ENCODE measurements at places on chromosomes 3 and 15.

DNA sequence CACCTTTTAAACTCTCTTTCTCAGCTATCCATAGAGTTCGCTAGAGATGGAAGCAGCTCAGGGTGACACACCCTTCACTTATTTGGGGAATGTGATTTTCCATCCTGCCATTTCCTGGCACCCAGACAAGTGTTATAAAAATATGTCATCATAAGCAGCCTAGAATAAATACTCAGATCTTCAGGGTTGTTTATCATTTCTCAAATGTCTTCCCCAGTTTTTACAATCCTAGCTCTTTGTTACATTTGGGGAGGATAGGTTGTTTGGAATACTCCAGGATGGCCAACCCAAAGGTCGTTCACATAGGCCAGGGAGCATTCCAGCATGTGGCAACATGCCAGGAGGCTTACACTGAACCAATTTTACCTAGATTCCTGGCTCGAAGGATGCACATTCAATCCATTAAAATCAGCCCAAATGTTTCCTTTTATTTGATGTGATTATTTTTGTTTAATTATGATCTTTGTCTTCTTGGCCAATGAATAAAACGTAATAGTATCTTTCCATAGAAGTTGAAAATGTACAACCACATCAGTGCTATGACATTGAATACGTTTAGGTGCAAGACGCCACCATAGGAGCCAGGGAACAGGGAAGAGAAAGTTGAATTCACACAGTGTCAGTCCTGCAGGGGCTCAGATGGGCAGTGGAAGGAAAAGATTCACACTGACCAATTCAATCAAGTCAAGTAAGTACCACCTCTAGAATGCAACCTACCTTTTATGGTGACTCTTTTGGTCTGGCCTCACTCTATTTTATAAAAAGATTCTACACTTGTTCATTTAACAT, 537.7 kb upstream of the MDFIC2 start:
- no peak for DNase-seq

DNA sequence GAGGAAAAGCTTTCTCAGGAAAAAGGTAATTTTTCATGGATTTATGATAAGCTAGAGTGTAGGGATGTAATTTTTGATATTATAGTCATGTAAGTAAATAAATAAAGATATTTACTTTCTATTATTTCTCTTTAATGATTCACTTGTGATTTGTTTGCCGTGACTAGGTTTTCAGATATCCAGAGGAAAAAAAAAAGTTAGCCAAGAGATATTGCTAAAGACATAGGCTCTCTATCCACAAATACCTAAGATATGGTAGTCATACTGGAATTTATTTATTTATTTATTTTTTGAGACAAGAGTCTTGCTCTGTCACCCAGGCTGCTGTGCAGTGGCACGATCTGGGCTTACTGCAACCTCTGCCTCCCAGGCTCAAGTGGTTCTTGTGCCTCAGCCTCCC, 59.9 kb downstream of the AP4E1 start:
- no peak for DNase-seq

DNA sequence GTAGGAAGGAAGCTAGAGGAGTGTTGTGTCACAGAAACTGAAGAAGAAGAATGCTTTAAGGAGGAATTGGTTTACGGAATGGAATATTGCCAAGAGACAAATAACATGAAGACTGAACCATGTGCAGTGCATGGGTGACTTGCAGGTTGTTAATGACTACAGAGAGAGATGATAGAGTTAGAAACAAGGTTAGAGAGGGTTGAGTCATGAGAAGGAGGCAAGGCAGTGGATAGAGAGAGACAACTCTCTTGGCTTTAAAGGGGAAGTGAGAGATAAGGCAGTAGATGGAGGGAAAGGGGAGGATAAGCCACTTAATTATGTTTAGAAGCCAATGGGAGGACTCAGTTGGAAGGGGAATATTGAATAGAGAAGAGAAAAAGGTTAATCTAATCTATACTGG, 119.3 kb upstream of the CCNL1 start:
- DNase-seq, result no peak

DNA sequence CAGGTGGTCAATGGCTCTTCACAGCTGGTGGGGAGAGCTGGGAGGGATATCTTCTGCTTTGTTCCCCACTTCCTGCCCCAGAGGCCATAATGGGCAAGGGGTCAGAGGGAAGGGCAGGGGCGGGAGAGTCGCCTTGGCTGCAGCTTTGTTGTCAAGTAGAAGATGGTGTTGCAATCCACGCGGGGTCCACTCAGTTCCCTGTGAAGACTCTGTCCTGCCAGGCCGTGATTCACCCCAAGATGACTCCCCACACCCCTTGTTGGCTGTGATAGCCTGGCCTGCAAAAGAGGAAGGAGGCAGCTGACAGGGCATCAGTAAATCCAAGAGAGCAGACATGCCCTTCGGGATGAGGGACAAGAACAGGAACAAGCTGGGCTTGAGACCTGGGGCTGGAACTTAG, 6.9 kb downstream of the GALNT15 start:
- DNase-seq, result no peak

GRCh38 chr15:101579631-101580163, 72.5 kb downstream of the TM2D3 start:
- no peak for DNase-seq

DNA sequence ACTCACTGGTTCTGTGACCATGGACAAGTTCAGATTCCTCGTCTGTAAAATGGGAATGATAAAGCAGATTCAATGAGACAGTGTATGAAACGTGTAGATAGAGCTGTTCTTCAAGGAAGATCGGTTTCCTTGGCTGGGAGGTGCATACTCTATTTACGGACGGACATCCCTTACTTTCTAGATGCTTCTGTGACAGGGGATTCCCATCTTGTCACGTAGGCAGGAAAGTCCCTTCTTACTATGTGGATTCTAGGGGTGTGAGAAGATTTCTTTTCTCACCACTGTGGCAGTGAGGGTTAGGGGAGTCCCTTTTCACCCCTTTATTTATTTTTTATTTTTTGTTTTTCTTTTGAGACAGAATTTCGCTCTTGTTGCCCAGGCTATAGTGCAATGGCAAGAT, 180.9 kb upstream of the TBL1XR1 start:
- DNase-seq, result no peak

DNA sequence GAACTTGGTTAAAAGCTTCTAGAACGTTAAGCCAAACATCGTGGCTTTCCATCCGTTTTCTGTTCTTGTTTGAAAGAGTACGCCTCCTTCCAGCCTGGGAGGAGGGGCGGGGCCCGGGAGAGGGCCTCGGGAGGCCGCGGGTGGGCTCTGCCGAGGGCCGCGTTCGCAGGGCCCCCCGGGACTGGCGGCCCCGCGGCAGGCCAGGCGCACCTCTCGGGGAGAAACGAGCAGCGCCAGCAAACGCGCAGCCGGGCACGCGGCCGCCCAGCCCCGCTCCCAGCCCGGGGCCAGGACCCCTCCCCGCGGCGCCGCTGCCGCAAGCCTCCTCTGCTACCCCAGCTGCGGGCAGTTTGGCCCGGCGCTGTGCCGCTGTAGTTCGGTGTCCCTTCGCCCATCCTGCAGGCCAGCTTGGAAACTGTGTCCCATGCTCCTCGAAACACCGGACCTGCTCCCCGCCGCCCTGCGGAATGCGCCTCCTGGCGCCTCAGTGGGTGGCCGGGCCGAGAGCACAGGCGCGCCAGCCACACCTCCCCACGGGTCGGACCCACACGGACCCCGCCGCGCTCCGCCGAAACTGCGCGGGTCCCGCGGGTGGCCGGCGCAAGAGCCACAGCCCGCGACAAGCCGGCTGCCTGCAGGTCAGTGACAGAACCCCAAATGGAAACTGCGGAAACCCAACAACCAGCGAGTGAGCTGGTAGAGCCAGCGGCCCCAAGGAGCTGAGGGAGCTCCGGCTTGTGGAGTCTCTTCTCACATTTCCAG, 2.3 kb downstream of the OCA2 start:
- no peak for DNase-seq

DNA sequence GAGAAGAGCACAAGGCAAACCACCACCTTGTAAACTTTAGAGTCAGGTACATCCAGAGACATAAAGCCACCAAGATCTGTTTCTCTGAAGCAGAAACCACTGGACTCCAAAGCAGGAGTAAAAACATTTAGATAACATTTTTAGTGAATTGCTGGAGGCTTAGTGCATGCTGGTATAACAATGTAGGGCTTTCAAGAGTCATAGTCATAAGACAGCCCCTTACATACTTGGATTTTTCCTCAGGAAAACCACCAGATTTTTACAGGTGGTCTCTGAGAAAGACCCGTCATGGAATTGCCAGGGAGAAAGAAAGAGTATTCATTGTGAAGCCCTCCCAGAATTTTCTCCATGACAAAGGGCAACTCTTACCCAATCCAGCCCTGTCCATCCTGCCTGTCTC, 434.5 kb upstream of the NAALADL2 start:
- DNase-seq, result no peak

DNA sequence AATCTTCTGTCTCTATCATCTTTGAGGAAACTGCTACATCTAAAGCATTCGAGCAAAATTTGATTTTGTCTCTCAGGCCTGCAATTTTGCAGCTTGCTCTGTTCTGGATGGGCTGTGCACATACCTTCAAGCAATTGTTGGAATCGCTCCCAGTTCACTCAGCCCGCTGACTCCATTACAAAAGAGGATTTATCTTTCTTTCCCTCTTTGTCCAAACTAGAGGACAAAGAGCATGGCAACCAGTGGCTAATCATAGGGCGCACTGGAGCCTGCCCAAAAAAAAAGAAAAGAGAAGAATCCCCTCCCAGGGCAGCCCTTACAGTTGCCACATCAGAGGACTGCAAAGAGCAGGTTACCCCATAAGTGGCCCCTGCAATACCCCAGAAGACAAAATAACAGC, 49.0 kb upstream of the DUT start:
- DNase-seq, result peak; percentile 4

DNA sequence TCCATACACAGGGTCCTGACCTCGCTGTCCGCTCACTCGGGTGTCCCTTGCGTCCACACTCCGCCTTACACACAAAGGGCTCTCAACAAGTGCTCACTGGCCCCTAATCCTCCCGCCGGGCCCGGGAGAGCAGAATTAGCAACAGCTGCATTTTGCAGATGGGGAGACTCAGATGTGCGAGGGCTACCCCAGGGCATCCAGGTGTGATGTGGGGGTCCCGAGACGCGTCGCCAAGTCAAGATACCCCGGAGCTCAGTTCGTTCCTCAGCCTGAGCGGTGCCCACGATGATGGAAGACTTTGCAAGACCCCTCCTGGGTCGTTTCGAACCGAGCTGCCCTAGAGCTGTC, 14.9 kb upstream of the WNT7A start:
- DNase-seq, result peak; percentile 17

DNA sequence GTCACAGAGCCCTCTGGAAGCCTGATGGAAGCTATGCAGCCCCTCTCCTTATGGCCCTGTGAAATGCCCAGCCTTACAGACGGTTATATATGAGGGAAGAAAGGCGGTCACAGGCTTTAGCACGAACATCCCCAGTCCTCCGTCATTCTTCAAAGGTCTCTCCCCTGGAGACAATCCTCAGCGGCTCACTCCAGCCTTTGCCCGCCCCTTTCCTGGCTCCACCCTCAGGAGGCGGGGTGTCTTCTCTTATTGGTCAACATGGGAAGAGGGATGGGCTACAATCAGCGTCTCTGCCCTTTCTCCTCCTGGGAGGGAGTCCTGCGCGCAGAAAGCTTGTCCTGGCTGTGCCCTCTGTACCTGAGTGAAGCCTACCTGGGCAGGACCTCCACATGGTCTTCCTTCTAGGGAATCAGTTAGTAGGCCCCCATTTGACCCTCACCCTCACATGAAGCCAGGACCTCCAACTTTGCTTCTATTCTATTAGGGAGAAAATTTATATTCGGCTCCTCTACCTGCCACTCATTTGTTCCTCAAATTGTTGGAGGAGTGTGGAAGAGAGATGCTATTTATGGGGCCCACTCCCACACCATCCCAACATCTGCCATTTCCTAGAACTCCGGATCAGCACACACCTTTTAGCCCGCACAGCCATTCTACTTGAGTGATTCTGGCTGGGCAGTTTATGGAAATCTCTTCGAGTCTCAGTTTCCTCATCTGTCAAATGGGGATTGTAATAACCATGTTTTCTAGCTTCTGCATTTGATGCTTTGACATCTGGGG, 112.9 kb upstream of the SLC6A11 start:
- no peak for DNase-seq

- peak; percentile 3 for DNase-seq
These were observed 83.1 kb downstream of the CACNA1D start for GRCh38 chr3:53577506-53577905.

DNA sequence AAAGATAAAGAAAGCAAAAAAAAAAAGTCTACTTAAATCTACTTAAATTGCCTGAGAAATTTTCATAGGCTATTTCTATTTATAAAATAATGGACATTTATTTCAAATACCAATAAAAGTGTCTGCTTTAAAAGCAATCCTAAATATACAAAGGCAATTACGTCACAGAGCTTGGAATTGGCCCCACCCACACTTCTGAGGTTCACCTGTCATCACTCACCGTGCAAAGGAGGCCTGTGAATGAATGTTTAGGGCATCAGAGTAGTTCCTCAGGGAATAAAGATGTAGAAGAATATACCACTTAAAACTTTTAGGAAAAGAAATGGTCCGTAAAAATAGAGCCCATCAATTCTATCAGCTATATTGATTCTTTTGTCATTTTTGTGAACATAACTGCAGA, 621.8 kb downstream of the ROBO1 start:
- DNase-seq, result no peak

GRCh38 chr15:37004981-37005735, 95.2 kb downstream of the MEIS2 start:
- no peak for DNase-seq

DNA sequence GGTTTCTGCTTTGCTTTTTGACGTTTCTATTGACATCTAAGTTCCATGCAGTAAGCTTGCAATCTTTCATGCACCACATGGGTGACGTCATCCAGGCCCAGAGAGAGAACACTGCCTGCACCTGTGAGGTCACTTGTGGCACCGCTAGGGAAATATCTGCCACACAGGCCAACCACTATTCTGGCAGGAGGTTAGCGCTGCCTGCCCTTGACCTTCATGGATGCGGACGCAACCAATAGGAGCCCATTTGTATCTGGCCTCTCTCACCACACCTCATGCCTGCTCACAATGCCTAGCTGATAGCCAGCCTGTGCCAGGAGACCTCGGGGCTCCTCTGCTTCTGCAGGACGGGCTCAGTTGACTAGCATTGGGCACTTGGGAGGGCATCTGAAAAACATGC, 55.8 kb upstream of the PRR23E start:
- DNase-seq, result no peak

DNA sequence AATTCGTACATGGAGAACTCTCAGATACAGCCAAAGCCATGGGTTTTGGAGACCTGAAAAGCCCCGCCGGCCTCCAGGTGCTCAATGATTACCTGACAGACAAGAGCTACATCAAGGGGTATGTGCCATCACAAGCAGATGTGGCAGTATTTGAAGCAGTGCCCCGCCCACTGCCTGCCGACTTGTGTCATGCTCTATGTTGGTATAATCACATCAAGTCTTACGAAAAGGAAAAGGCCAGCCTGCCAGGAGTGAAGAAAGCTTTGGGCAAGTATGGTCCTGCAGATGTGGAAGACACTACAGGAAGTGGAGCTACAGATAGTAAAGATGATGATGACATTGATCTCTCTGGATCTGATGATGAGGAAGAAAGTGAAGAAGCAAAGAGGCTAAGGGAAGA, 23.5 kb downstream of the MYO5A start:
- DNase-seq, result no peak

- no peak for DNase-seq
These were observed 236.6 kb downstream of the KCNH8 start for GRCh38 chr3:19384868-19385267.

All from globus pallidus (tissue), 1 donor.